Nephron progenitor cell (in vitro differentiated cells): ENCODE measurements at places on chromosomes 1 and 21.

DNA sequence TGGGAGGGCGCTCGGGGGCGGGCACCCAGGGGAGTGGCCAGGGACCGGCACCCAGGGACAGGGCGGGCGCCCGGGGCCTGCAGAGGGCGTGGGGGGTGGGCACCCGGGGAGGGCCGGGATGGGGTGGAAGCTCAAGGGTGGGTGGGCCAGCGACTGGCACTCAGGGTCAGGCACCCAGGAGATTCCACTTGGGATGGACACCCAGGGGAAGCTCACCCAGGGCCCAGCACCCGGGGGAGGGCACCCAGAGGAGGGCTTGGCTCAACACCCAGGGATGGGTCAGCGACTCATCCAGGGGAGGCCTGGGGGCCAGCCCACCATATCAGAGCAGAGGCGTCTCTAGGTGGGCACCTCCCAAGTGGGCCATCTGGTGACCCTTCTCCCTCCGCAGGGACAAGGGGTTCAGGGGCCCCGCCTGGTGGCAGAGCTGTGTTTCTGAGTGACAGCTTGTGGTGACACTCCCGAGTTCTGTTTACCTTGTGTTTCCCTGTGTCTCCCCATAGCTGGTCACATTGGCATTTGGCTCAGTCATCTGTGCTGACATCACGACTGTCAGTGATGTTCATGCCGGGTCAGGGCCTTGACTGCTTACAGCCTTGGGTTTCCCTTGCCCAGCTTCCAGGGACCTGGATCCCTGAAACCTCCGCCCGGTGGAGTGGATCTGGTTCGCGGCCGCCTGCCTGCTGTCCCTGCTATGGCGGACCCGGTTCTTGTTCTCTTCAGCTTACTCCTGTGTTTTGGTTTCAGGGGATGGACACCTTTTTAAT, 749 bp downstream of the IBA57 start:
- peak; percentile 56 for DNase-seq

- DNase-seq: no peak
Observed at GRCh38 chr1:232029315-232029714, 402.7 kb downstream of the DISC1 start.

DNA sequence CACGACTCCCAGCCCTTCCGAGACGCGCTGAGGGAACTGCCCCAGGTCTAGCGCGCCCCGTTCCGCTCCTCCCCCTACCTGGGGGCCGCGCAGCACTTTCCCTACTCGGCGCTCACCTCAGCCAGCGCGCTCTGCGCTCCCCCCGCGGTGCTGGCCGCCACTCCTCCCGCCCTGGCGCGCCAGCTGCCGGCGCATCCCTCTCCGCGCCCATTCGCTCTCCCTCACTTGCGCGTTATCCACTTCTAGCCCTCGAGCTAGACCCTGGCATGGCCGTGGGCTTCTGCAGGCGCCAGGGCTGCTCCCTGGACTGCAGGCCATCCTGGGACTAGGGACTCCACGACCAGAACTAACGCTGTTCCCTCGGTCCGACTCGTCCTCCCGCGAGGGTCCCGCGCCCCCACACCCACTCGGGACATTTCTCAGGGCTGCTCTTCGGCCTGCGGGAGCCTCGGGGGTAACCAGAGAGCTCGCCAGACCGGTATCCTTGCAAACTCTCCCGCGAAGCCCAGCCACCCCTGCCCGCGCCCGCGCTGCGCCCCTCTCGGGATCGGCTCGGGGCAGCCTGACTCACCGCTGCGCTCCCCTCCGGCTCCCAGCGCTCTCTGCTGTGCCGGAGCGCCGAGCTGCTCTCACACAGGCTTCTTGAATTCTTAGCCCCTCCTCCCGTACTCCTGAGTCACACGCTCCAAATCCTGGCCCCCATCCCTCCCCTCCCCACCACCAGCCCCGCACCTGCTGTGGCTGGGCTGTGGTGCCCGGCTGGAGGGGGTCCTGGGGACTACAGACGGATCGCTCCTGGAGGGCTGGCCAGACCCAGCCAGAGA, at the start of gene NGF:
Gene NGF (minus strand): TSS at position 617 of the 824 bp plus-strand sequence. CDS start 51,454 bp downstream, outside the sequence.
- DNase-seq: peak; percentile 59

- DNase-seq: no peak
Observed at GRCh38 chr1:40789661-40790430, 6.3 kb downstream of the KCNQ4 start.

- no peak for DNase-seq
Observed at GRCh38 chr1:245441689-245442088, 286.9 kb downstream of the KIF26B start.

- DNase-seq: no peak
Observed at GRCh38 chr1:29878501-29878900, 642.2 kb downstream of the PTPRU start.

DNA sequence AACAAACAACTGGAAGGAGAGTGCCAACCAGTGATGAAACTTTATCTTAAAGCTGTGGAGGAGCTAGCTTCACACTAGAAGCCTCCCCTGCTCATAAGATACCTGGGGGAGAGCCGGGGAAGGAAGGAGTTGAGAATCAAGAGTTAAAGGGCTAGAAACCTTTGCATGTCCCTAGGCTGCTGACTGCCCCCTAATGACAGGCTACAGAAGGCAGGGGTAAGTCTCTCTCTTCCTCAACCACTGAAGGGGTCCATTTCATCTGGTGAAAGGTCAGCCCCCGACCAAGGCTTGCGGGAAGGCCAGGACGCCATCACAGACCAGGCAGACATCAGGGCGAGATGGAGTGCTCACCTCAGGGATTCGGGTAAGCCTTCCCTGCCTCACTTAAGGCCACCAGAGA, 65.6 kb upstream of the GRHL3 start:
- no peak for DNase-seq

DNA sequence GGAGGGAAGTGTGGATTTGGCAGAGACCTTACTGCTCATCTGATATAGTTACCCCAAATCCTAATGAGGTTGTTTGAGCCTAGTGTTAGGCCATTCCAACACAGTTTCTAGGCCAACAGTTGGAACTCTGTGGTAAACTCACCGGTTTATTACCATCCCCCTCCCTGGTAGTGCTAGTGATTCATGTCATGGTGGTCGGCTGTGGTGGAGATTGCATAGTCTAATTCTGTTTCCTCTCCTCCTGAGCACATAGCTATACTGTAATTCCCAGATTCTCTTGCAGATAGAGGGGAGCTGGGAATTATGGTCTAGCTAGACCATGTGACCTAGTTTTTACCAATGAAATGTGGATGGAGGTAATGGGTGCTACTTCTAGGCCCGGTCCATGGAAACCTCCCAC, 123.7 kb upstream of the KIF26B start:
- DNase-seq: no peak

DNA sequence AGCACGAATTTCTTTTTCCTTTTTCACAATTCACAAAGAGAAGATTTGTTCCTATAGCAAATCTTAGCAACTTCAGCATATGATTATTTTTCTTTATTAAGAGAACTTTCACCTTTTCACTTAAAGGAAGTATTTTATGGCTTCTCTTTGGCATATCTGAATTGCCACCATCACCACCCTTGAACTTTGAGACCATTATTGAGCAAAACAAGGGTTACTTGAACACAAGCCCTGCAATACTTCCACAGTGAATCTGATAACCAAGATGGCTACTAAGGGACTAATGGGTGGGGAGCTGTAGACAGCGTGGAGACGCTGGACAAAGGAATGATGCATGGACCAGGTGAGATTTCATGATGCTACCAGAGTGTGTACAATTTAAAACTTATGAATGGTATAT, 815.0 kb downstream of the LRRIQ3 start:
- DNase-seq: no peak

DNA sequence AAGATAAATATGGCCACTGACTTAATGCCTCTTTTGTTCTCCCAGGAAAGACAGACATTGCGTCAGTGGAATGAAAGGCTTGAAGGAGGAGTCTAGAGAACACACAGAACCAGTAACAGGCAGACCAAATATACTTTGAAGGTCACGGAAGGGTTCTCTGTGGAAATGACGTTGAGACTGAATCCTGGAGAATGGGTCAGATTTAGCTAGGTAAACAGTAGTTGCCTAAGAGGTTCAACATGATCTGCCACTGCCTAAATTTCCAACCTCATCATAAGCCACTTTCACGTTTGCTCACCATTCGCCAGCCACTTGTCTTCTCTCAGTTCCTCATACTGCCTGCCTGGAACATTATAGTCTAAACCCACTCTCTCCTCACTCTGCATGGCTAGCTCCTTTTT, 20.5 kb downstream of the PLA2G4A start:
- no peak for DNase-seq

DNA sequence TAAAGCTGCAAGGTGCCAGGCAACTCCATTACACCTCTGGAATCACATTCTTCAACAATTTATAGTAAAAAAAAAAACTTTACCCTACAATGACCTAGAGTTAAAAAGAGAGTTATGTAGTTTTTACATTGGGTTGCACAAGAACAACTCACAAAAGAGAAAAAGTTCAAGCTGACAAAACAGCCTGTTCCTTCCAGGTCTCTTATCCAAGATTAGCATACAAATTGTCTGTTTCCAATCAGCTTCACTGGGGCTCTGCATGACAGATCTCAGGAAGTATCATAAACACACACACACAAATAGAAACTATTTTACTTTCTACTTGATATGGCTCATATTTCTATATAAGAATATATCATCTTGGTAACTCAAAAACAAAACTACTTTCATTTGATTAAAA, 154.6 kb downstream of the PCNX2 start:
- DNase-seq: no peak

DNA sequence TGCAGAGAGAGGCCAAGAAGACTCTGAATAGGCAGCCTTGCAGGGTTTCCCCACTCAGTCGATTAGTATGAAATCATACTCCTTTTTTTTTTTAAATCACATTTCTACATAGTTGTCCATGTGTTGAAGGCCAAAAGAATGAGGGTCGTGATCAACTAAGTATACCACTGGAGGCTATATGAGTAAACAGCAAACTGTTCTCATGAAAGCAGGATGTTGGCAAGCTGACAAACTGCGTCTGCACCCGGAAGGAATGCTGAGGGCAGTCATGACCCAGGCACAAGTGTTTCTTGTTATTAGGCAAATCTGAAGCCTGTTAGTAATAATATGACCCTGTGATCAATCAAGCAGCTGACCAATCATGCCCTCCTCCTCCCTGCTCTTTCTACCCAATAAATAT, 213.2 kb downstream of the USH2A start:
- no peak for DNase-seq

GRCh38 chr1:2606396-2606880, 19.9 kb downstream of the PRXL2B start:
- DNase-seq: no peak

DNA sequence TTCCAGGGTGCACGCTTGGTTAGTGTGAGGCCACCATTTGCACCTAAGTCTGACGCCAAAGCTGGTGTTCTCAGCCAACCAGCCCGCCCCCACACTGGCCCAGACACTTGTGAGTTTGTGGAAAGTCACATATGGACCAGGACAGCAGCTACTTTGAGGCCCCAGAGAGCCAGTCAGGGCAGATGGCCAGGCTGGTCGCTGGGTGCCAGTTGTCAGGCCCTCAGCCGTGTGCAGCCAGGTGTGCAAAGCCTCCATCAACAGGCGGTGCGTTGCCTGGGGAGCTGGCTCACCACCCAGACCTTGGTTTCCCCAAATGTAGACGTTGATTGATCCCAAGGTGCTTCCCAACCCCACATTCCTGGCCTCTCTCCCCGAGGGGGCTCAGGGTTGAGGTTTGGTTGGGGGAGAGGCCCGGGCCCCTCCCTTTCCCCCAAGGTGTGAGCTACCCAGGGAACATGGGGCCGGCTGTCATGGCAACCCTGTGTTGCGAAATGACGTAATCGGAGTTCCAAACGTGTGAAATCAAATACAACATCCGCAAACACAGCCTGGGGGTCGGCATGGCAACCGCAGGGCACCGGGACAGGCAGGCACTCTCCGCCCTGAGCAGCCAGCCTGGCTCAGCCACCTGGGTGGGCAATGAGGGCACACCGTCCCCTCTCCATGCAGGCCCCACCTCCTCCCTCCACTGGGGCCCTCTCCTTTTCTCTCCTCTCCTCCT, 42.2 kb upstream of the WNT4 start:
- peak; percentile 50 for DNase-seq

DNA sequence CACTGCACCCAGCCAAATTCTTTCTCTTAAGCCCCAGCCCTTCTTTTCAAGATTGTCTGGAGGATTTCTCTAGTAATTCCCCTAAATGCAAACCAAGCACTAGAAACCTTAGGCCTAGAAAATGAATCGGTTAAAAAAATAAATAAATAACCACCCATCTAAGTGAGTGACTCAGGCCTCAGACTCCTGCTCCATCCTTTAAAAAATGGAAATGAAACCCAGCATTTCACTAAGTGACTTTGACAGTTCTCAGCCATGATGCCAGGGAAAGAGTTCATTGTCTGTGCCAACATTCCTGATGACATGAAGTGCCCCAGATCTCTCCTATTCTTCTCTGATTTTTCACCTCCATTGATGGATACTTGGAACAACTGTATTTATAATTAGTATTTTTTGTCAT, 415.2 kb upstream of the DAB1 start:
- DNase-seq: no peak

DNA sequence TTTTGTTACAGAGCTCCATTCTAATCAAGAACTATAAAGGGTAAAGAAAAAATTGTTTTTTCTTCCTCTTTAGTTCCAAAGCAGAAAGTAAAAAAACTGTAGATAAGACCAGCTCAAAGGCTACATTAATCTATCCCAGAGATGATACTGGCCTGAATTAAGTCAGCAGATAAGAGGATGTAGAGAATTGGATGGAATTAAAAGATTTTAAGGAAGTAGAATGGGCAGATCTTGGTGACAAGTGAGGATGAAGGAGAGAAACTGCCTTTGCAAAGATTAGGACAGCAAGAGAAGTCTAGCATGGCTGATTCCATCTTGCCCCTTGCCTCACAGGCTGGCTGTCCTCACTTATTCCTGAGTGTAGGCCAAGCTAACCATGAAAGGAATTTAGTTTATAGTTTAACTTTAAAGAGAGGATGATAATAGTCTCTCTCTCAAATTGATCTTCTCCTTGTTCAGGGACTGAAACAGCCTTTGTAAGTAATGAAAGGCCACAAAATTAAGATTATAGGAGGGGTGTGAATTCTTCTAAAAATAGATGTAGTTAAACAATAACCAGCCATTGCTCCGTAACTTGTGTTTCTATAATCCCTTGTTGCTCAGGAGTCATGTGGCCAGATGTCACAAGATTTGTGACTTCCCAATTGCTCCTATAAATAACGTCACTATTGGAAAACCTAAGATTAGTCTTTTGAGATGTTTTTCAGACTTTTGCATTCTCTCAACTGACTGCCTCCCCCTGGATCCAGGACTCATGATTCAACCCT, 265.0 kb upstream of the USP24 start:
- no peak for DNase-seq

GRCh38 chr1:36351227-36351977, 28.0 kb upstream of the EVA1B start:
- peak; percentile 27 for DNase-seq

- DNase-seq: no peak
Observed at GRCh38 chr1:67184838-67185421, 18.7 kb downstream of the IL23R start.

- peak; percentile 62 for DNase-seq
Observed at GRCh38 chr1:16013220-16013907, 4.5 kb downstream of the HSPB7 start.

DNA sequence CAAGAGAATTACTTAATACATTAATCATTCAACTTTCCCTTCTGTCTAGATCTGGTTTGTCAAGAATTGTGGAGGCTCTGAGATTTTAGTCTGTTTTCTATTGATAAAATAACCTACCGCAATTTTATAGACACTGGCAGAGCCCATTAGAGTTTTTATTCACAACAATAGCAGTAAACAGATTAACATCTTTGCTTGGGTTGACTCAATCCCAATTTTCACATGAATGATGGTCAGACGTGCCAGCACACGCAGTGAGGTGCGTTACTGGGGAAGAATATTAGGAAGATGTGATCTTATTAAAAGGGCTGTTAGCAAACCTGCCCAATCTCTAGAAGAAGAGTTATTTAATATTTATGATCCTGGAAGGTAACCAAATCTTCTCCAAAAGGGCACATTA, 736.6 kb downstream of the MRPL39 start:
- DNase-seq: no peak

- DNase-seq: no peak
Observed at GRCh38 chr1:72540674-72541073, 258.3 kb upstream of the NEGR1 start.
